ENCODE measurements at places on chromosomes 2 and 18. TPM values are rescaled to one million over a fixed set of nuclear protein-coding genes. Genes with fewer than 3 reads are reported as not detected.

TRIB2 gene
- 0.41 TPM for total RNA-seq

LYPD6B gene
- total RNA-seq = not detected

PROKR1 gene
- total RNA-seq = not detected

SCN9A gene
- total RNA-seq = 5.1 TPM
